ENCODE measurements at places on chromosomes 3 and 15.

GRCh38 chr3:129343643-129344360 is 65.1 kb downstream of the HMCES start:
- no peak for DNase-seq

DNA sequence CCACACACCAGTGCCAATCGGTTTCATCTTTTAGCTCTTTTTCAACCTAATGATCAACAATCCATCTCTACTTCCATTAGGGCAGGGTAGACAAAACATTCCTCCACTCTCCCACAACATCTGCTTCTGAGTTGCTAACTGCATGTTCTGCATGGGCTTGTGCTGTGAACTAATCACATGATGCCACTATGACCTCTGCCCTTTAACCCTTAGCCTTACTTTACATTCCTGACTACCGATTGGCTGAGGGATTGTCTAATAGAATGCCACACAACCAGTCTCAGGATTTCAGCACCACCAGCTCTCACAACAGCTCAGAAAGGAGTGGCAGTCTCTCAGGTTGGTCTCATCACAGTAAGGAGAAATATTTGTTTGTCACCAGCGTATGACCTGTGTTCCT is 562.8 kb downstream of the ROBO2 start:
- DNase-seq: no peak

GRCh38 chr3:14423963-14424362 is 21.6 kb downstream of the SLC6A6 start:
- DNase-seq: no peak

DNA sequence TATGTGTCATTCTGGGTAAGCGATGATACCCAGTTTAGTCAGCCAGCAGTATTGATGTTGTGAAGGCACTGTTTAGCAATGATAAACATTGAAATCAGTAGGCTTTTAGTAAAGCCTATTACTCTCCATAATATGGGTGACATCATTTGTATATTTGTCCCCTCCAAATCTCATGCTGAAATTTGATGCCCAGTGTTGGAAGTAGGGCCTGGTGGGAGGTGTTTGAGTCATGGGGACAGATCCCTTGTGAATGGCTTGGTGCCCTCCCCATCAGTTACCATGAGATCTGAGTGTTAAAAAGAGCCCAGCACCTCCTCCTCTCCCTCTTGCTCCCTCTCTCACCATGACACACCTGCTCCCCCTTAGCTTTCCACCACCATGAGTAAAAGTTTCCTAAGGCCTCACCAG is 31.4 kb upstream of the FAN1 start:
- peak; percentile 21 for DNase-seq

DNA sequence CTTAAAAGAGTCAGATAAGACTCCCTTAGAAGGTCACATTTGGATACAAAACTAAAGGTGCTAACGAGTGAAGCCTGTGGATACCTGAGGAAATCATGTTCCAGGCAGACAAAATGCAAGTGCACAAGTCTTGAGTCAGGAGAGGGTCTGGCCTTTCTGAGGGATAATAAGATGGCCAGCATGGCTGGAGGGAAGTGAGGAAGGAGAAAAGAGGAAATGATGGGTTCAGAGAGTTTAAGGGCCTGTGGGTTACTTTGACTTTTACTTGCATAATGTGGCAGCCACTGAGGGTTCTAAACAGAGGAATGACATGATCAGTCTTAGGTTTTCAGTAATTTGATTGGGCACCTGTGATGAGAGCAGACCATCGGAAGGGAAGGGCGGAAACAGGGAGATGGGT is 3.5 kb upstream of the ROPN1B start:
- DNase-seq: no peak

GRCh38 chr3:44359146-44359751 is 20.7 kb downstream of the TCAIM start:
- DNase-seq: no peak

DNA sequence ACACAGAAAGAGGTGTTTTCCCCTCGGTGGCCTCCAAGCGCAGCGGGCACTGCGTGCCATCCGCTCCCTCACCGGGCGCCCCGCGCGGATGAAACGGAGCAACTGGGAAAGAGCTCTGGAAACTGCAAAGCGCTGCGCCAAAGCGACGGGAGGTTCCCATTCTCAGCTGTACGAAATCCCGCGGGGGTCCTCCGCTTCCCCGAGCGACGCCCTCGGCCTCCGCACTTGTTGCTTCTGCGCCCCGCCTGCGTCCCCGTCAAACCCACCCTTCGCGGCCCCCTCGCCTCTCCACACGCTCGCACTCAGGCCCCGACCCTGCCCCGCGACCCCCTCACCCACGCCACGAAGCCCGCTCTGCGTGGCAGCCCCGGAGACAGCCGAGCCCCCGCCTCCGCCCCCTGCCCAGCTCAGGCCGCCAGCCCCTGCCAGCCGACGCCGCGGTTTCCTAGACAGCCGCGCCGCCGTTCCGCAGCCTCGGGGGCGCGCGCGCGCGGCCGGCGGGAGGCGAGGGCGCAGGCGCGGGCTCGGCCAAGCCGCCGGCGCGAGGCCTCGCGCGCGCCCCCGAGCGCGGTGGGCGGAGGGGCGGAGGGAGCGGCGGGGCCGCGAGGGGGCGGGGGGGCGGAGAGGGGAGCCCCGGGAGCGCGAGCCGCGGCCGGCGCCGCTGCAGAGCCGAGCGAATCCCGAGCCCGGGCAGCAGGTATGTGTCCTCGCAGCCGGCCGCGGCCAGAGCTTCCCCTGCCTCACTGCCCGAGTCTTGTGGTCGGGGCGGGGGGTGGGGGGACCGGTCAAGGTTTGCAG is at the start of gene TMEM266:
TSS of gene TMEM266 (plus strand) at position 666 of the 798 bp plus-strand sequence. CDS start 74,279 bp downstream, outside the sequence.
- no peak for DNase-seq

GRCh38 chr3:52388348-52388821 is 56.5 kb downstream of the SEMA3G start:
- DNase-seq: no peak

- DNase-seq: no peak
These were observed 563.3 kb upstream of the GOLIM4 start for GRCh38 chr3:168659015-168659414.

- DNase-seq: no peak
These were observed 185.2 kb downstream of the KLF13 start for GRCh38 chr15:31511707-31512310.
